GM23248 (cell line): ENCODE measurements at places on chromosomes 6 and 20.

DNA sequence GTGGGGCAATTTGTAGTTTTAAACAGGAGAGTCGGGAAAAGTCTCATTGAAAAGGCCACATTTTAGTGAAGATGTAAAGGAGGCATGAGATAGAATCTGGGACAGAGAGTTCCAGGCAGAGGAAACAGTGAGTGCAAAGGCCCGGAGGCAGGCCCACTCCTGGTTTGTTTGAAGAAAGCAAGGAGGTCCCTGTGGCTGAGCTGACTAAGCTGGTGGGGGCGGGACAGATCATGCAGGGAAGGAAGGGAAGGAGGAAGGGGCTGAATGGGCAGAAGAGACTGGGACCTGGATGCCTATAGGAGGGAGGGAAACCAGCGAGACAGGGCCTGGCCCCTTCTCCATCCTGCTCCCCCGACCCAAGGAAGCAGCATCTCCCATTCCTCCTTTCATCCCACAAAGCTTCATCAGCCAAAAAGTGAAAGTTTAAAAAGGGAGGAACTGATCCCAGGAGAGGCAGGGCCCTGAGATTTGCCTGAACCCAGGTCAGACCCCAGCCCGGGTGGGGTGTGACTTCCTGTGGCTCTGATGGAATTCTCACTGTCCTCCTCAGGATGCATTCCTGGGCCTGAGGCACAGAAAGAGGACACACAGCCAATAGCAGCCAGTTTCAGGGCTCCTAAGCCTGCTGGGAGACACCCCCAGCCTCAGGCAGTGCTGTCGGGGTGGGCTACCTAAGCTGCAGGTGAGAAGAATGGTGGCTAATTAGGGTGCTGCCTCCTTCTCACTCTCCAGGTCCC, 54.2 kb upstream of the SIRPA start:
- DNase-seq, result peak; percentile 47

DNA sequence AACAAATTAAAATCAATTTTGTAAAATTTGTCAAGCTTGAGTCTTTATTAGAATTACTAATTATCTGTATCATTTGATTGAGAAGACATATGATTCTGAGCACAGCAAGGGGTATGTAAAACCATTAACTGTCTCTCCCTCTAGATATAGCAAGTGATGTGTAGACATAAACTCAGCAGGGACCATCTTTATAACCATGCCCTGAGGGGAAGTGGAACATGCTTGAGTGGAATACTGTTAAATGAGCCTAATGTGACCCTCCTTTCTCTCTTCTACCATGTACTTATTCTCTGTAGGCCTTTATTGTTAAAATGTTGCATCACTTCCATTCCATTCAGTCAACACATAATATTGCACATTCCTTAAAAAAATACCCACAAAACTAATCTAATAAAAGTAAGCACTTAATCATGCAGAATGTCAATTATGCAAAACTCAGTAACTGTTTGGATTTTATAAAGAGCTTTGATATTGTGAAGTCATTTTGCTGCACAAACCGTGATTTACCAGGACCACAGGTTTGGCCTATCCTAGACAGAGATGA, 896.6 kb upstream of the MANEA start:
- DNase-seq, result no peak

DNA sequence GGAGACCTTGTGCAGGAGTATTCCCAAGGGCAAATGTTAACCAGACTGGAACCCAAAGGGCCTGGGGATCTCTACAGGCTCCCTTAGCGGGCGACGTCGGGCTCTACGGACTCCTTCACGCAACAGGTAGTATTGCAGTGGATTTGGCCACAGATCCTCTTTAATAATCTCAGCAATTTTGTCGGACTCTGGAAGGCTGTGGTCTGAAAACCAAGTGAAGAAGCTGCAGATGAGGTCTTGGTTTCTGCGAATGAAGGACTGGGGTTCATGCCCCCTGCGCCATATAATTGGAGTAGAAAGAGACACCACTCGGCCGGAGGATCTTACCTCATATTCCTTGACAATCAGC, 1.3 kb downstream of the TSPYL1 start:
- DNase-seq, result no peak

DNA sequence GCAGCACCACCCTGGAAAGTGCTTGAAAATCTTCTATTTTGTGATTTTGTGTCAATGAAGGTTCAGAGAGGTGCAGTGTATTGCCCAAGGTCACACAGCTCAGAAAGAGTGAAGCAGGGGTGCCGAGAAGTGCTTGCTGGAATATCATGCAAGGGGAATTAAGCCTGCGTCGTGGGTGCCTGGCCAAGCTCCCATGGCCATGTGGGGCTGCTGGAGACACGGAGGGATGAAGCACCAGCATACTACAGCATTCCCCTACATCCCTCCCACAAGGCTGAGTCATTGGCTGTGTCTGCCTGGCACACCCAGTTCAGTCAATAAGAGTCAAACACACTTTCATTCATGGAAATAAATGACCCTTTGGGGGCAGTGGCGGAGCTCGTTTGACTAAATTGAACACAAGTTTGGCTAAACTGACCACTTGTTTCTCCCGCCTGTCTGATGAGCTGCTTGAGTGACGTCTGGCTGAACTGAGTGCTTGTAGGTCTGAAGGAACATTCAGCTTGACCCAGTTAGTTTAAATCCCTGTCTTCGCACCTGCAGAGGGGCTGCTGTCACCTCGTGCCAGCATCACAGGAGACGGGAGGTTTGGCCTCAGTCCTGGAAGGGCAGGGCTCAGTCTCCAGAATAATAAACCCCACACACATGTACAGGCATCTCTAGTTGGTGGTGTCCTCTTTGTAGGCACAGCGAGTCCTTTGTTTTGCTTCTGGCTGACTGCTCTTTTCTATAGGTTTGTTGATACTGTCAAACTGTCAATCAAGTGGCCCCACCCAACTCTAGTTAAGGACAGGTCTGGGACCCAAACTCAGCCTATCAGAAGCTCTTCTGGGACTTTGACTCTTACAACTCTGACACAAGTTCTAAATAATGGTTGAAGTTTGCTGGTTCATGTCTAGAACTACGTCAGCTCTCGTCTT, 8.4 kb upstream of the TGM2 start:
- DNase-seq, result peak; percentile 97

- no peak for DNase-seq
These were observed 608.6 kb upstream of the ADGRB3 start for GRCh38 chr6:68026483-68026882.

DNA sequence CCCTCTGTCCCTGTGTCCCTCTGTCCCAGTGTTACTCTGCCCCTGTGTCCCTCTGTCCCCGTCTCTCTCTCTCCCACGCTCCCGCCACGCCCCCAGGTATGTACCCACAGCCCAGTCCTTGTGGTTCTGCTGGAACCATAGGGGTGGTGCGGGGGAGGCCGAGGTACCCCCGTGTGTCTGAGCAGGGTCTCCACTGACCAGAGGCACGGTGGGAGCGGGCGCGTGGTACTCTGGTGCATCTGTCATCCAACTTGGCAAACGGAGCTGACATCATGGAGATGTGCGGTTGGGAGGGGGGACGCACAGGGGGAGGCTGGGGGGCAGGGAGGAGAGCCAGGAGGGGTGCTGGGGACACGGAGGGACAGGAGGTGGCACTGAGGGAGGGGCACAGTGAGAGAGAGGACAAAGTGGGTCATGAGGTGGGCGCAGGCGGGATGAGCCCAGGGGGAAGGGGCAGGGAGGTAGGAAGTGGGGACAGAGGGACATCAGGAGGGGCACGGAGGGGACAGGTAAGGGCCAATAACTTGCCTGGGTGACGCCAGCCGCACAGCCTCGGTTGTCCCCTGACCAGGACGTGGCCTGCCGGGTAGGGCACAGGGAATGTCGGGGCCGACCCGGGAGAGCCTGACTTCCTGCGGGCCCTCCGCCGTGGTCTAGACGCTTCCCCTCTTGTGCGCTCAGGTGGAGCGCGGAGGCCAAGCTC, 163.6 kb upstream of the PDE10A start:
- no peak for DNase-seq

DNA sequence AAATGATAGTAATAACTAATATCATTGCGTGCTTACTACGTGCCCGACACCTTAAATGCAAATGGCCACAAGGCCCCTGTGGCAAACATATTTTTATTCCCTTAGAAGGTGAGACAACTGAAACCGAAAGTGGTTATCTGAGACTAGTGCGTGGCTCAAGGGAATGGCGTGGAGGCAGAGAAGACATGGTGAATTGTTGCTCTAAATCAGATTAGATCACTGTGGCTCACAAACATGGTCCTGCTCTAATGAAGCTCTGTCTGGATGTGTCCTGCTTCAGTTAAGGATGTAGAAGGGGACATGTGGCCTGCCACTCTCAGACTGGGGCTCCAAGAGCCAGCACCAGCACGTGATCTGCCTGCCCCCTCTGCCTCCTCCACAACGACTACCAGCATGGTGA, 124.2 kb upstream of the GMDS start:
- no peak for DNase-seq

DNA sequence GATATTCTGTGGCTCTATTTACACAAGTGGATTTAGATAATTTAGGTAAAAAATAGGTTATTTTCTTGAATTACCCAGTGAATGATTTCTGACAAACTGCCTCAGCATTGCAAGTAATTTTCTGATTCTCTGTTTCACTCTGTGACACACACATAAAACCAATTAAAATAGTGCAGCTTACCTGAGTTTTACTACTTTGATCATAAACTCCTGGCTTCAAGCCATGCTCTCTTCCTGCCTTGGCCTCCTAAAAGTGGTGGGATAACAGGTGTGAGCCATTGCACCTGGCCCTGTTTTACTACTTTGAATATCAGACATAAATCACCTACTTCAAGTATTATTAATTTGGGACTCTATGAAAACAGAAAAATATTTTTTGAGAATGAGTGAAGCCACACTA, 462.9 kb downstream of the ADGRB3 start:
- DNase-seq, result no peak
